ENCODE measurements at places on chromosomes 5 and 9. TPM values are rescaled to one million over a fixed set of nuclear protein-coding genes. Genes with fewer than 3 reads are reported as not detected.

The SLC22A4 gene
- 0.25 TPM for total RNA-seq

The SPINK6 gene
- total RNA-seq: not detected

The FRRS1L gene
- not detected for total RNA-seq

The WDR38 gene
- total RNA-seq: not detected

The SPINK7 gene
- not detected for total RNA-seq

The TAF11L10 gene
- total RNA-seq: not detected

The BARHL1 gene
- not detected for total RNA-seq

Data from T-helper 1 cell treated with Interleukin-12 subunit alpha and Interleukin-12 subunit beta and Interleukin-4 antibody, amounts not matched to agents 30 ng/mL and 1 ng/mL, for 36 hours (primary cell).